Stimulated activated CD8-positive, alpha-beta memory T cell treated with anti-CD3 and anti-CD28 coated beads, Interleukin-2, amount 100 ng/mL, for 1 hour (primary cell): ENCODE measurements at places on chromosomes 7 and 10.

GRCh38 chr10:48699011-48699627, 14.4 kb downstream of the WDFY4 start:
- no peak for DNase-seq

- DNase-seq = no peak
Observed at GRCh38 chr7:151382079-151382885, 27.6 kb downstream of the WDR86 start.

DNA sequence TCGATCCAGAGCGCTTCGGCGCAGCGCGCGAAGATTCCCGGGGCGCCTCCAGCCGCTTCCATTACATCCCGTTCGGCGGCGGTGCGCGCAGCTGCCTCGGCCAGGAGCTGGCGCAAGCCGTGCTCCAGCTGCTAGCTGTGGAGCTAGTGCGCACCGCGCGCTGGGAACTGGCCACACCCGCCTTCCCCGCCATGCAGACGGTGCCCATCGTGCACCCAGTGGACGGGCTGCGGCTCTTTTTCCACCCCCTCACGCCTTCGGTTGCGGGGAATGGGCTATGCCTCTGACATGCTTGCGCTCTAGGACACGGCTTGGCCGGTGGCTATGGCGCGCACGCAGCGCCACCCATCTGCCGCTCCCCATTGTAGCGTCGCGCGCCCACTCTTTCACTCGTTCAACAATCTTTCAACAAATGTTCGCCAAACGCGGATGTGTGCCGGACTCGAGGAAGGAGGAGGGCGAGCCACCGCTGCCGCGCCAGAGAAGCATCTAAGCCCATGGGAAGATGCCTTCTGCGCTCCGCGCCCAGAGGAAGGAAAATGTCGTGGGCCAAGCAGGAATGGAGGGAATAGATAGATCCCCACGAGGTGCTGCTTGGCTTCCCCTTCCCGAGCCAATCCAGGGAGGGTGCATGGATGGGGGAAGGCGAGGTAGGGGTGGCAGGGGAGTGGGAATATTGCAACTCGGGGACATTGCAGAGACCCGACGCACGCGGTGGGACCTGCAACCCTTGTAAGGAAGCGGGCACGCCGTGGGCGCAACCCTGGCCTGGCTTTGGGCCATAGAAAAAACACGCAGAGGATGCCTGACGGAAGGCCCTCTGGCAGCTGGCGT, 5.1 kb upstream of the CYP26A1 start:
- no peak for DNase-seq

GRCh38 chr10:16509996-16510395, 11.7 kb downstream of the C1QL3 start:
- no peak for DNase-seq

GRCh38 chr10:59323036-59323459, 39.3 kb downstream of the FAM13C start:
- no peak for DNase-seq

- DNase-seq = no peak
Observed at GRCh38 chr10:11934262-11934661, 108.3 kb downstream of the UPF2 start.

- DNase-seq = no peak
Observed at GRCh38 chr7:127885843-127886242, 145.4 kb downstream of the LRRC4 start.

- no peak for DNase-seq
Observed at GRCh38 chr7:82039621-82040020, 269.8 kb upstream of the HGF start.

- no peak for DNase-seq
Observed at GRCh38 chr10:117926491-117926890, 120.2 kb downstream of the RAB11FIP2 start.

- no peak for DNase-seq
Observed at GRCh38 chr7:2452074-2452507, 24.1 kb downstream of the GRIFIN start.

GRCh38 chr7:41792120-41792519, 89.2 kb upstream of the INHBA start:
- DNase-seq = no peak

DNA sequence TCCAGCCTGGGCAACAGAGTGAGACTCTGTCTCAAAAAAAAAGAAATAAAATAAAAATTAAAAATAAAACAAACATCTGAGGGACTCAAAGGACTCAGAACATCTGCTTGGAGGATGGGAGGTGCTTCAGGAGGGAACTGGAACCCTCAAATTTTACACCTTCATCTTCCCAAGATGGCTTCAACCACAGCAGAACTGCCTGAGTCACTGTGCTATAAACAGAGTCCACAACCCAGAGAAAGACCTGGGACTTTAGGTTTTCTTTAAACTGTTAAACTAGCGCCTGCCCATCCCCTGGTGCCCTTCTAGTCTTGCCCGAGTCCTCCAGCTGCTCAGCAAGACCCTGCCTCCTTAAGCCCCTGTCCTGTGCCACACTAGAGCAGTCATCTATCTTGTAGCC, 40.8 kb downstream of the RGS10 start:
- DNase-seq = no peak

- no peak for DNase-seq
Observed at GRCh38 chr7:338295-339061, 48.5 kb downstream of the FOXL3 start.

DNA sequence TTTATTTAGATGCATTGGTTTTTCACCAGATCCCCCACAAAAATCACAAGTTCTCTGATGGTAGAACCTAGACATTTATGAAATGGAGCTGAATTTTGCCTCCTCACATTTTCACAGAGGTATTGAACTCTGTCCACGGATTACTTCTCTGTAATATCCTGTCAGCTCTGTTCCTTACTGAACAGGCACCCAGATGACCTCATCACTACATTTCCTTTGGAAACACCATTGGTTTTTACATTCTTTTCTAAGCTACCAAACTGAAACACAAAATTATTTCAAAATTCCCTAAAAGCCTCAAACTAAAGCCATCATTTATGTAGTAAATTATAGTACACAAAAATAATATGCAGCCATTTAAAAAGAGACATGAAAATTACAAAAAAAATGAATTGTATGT, 98.3 kb upstream of the KCNIP2 start:
- DNase-seq = no peak

DNA sequence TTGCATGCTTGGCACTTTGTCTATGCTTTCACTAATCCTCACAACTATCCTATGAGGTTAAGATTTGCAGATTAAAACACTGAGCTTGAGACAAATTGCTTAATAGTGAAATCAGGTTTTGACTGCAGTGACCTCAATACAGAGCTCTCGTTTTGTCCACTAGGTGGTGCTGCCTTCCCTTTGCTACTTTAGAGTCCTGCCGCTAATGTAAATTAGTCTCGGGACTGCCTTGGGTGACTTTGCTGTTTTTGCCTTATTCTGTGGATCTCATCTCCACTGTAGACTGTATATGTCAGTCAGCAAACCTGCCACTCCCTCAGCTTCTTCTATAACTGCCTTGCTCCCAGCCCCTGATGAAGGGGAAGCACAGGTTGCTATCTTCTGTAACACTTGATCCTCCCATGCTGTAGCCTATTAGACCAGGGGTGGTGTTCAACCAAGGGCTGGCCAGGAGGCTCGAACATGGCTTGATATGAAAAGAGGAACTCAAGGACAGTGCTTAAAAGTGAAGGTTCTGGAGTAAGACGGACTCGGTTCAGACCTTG, 26.0 kb downstream of the ASB4 start:
- peak; percentile 10 for DNase-seq

DNA sequence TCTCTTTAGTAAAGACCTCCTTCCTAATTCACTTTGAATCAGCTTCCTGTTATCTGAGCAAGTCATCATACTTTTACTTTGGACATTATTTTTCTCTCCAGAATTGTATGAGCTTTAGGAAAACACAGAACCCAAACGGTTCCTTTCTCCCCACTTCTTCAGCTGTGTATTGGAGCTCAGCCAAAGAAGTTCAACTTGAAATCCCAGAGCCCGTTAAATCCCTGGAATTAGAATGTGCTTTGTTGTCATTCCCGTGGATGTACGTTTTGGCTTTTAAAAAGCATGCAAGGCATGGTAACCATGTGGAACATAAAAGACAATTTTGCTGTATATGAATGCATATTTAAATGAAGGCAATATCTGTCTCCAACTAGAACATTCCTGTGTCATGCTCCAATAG, 46.6 kb downstream of the AGMO start:
- DNase-seq = no peak

DNA sequence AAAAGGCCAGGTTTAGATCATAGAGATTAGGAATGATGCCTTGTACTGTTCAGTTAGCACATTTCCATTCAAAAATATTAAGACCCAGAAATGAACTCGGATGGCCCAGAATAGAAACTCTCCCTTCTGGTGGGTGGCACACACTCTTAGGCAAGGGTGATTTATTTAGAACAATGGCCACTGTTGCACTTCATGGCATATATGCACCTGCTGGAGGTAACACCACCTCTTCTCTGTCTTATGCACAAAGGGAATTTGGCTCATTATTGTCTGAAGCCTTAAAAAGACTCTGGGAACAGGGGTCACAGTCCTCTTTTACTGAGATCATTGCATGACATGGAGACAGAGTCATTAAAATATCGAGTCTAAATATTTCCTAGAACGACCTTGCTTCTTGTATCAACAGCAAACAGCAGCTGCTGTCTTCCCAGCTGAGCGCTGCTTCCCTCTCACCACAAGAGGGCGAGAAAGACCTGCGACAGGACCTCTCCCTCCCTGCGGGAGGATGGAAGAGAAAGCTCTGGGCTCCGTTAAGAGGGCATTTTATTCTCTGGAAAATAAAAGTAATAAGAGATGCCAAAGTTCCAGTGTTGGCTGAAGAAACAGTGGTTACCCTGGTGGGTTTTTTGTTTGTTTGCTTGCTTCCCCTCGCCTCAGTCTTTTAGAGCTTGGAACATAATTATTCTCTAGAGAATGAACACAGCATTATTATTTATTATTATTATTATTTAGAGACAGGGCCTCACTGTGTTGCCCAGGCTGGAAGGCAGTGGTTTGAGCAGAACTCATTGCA, 13.5 kb upstream of the BAMBI start:
- DNase-seq = peak; percentile 29

GRCh38 chr7:37310327-37311080, 138.2 kb downstream of the ELMO1 start:
- no peak for DNase-seq

GRCh38 chr7:50266635-50267386, 37.7 kb upstream of the IKZF1 start:
- peak; percentile 55 for DNase-seq

DNA sequence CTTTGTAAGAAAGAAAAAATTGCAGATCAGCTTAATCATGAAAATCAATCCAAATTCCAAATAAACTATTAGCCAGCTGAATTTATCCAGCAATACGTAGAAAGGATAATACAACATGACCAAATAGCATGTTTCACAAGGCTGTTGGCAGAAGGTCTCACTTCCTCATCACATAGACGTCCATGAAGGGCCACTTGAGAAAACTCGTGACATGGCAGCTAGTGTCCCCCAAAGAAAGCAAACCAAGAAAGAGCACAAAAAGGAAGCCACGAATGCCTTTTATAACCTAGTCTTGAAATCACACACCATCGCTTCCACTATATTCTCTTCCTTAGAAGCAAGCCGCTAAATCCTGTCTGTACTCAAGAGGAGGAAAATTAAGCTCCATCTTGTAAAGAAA, 105.6 kb upstream of the NRBF2 start:
- no peak for DNase-seq

GRCh38 chr10:60139798-60140566, 233.6 kb upstream of the CCDC6 start:
- no peak for DNase-seq

DNA sequence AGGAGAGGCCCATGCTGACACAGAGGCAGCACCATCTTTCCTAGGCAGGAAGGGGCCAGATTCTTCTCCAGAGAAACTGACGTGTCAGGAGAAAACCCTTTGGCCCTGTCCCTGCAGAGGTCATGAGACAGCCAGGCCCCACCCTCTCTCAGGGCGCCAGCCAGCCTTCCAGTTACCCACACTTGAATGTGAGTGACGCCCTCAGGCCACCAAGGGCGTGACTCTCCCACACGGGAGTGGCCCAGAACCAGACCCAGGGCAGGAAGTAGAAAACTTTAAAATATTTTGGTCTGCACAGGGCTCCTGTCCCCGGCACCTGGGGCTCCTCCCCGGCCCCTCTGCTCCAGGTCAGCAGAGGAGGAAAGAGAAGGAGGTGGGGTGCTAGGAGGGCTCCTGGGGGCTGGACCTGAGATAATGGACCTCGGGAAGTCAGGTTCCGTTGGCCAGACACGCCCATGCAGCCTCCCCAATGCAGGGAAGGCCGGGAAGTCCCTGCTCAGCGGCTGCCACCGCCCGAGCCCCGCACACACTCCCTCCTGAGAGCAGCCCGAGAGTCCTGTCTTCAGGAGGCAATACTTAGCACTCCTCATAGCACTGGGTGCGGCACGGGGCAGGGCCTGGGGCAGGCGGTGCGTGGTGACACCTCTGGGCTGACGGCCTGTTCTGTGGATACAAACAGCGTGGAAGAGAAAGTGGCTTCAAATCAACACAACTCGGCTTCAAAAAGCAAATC, 67.0 kb upstream of the CFAP46 start:
- no peak for DNase-seq

DNA sequence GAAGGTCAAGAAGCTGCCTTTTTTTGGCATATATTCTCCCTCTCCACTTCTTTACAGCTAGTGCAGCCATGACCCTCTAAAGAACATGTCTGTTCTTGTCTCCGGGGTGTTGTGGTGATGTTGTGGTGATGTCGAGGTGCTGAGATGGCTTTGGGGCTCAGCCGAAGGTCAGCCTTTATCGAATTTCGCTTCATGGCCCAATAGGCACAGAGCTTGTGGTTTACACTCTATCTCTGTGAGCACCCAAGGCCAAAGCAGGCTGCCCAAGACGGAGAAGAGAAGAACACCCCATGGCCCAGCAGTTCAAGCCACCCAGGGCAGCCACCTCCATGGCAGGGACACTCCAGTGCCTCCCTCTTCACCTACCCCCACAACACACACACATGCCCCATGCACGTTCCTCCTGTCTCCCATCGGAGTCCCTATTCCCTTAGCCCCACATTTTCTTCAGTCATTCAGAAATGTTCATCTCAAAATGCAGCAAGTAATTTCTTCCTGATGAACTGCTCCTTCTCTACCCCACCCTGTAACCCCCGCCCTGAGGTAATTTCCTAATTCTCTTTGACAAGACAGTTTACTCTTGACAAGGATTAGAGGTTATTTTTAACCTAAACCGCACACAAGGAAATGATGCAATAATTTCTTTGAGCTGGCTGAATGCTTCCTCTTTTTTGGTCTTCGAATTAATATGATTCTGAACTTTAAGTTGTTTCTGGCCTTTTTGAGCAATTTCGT, 18.6 kb upstream of the ADRB1 start:
- DNase-seq = no peak

DNA sequence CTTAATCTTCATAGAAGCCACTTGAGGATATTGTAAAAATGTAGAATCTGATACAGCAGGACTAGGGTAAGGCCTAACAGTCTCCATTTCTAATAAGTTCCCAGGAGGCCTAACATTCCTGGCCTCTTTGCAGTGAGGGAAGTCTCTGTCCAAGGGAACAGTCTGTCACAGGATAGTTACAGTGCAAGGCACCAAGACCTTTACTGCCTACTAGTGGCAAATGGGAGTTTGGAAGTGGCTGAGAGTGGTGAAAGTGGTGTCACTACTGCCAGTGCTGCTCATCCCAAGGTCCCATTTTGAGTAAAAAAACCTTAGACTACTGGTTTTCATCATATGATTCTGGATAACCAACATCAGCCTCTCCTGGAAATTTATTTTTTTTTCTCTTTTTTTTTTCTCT, 619.5 kb upstream of the SEMA3D start:
- DNase-seq = no peak
